Esophagus muscularis mucosa (tissue), 4 donors: ENCODE measurements at places on chromosomes 7 and 10. TPM values are rescaled to one million over a fixed set of nuclear protein-coding genes. Genes with fewer than 3 reads are reported as not detected.

Gene TECTB
- total RNA-seq = not detected

DNA sequence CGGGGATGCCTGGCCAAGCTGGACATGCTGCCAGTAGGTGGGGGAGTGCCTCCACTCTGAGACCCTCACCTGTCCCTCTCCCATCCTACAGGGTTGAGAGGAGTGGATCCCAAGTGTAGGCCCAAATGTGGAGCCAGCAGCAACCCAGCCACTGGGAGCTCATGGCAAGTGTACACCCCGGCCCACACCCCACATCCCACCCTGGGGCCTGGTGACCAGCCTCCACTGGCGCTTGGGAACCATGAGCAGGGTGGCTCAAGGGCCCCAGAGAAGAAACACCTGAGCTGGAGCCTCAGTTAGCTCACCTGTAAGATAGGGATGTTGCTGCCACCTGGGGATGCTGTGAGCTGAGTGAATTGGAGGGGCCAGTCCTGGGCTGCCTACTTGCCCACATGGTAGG is 10.4 kb upstream of the RET start:
- H3K27ac ChIP-seq = no peak overlapping the region
- no peak overlapping the region for H3K4me3 ChIP-seq
- H3K4me1 ChIP-seq = no peaks in the 10 kb centered on the region
- H3K27me3 ChIP-seq = no peaks in the 10 kb centered on the region
- H3K36me3 ChIP-seq = no peaks in the 10 kb centered on the region

GRCh38 chr10:114043532-114044246 is at the start of gene ADRB1:
ADRB1 (plus strand) TSS chr10:114043866; CDS start chr10:114044133, 267 bp downstream.
- H3K36me3 ChIP-seq = no peaks in the 10 kb centered on the region
- H3K4me1 ChIP-seq = peaks cover 33% of the 10 kb centered on the region
- H3K4me3 ChIP-seq = peak within 1 kb of the TSS; percentile 68
- peak within 1 kb of the TSS; percentile 94 for H3K27ac ChIP-seq

DNA sequence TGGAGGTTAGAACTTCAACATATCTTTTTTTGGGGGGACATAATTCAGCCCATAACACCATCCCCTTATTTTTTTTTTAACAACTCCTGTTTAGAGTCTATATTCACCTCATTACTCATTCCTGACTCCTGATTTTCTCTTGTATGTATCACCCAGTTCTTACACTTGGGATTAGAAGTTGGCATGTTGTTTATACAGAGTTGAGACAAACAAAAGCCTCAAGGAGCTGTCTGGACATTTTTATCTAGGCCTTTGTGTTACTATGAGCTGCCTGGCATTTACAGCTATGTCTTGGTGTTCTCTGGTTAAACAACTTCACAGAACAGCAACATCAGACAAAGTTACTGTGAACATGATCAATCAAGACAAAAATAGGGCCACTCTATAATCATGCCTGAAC is 517.5 kb downstream of the KIF20B start:
- no peak for DNase-seq
- no peaks in the 10 kb centered on the region for H3K36me3 ChIP-seq
- no peaks in the 10 kb centered on the region for H3K27me3 ChIP-seq
- peak overlapping the region; percentile 9 for H3K27ac ChIP-seq
- no peaks in the 10 kb centered on the region for H3K4me1 ChIP-seq
- no peak overlapping the region for H3K4me3 ChIP-seq

- peaks cover 8% of the 10 kb centered on the region for H3K27me3 ChIP-seq
- H3K27ac ChIP-seq = no peak overlapping the region
- DNase-seq = no peak
- H3K4me1 ChIP-seq = no peaks in the 10 kb centered on the region
- H3K4me3 ChIP-seq = no peak overlapping the region
These were observed 97.5 kb upstream of the PAX2 start for GRCh38 chr10:100647928-100648327.

Gene PTPRZ1
- 6.9 TPM for total RNA-seq

GRCh38 chr10:11468126-11468742 is 143.2 kb downstream of the USP6NL start:
- H3K27ac ChIP-seq = no peak overlapping the region
- peaks cover 10% of the 10 kb centered on the region for H3K36me3 ChIP-seq
- no peak overlapping the region for H3K4me3 ChIP-seq
- DNase-seq = no peak
- H3K4me1 ChIP-seq = peaks cover 11% of the 10 kb centered on the region

- no peak for DNase-seq
- peaks cover 11% of the 10 kb centered on the region for H3K4me1 ChIP-seq
- H3K27ac ChIP-seq = no peak overlapping the region
These were observed 8.9 kb downstream of the H2BK1 start for GRCh38 chr7:151201344-151201743.

Gene LRRC4
- 1.3 TPM for total RNA-seq

Gene MALRD1
- 0.33 TPM for total RNA-seq

Gene BHLHA15
- total RNA-seq = not detected

Gene SLC16A12
- total RNA-seq = 2.2 TPM

DNA sequence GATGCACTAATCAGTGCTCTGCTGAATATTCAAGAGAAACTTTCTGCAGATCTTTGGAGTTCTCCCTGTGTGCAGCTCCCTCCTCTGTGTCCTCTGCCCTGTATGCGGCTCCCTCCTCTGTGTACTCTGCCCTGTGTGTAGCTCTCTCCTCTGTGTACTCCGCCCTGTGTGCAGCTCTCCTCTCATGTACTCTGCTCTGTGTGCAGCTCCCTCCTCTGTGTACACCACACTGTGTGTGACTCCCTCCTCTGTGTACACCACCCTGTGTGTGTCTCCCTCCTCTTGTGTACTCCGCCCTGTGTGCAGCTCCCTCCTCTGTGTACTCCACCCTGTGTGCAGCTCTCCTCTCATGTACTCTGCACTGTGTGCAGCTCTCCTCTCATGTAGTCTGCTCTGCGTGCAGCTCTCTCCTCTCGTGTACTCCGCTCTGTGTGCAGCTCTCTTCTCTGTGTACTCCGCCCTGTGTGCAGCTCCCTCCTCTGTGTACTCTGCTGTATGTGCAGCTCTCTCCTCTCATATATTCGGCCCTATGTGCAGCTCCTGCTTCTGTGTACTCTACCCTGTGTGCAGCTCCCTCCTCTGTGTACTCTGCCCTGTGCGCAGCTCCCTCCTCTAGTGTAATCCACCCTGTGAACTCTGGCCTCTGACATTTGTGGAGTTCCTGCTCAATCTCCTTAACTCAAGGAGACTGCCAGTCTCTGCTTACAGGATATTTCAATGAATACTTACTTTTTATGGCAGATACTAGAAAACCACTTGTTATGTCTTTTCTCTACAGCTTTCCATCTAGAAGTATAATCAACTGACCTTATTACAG is 280.4 kb downstream of the GLRX3 start:
- H3K36me3 ChIP-seq = no peaks in the 10 kb centered on the region
- no peak overlapping the region for H3K27ac ChIP-seq
- no peaks in the 10 kb centered on the region for H3K4me1 ChIP-seq
- no peaks in the 10 kb centered on the region for H3K27me3 ChIP-seq

Gene AMZ1
- 0.66 TPM for total RNA-seq

DNA sequence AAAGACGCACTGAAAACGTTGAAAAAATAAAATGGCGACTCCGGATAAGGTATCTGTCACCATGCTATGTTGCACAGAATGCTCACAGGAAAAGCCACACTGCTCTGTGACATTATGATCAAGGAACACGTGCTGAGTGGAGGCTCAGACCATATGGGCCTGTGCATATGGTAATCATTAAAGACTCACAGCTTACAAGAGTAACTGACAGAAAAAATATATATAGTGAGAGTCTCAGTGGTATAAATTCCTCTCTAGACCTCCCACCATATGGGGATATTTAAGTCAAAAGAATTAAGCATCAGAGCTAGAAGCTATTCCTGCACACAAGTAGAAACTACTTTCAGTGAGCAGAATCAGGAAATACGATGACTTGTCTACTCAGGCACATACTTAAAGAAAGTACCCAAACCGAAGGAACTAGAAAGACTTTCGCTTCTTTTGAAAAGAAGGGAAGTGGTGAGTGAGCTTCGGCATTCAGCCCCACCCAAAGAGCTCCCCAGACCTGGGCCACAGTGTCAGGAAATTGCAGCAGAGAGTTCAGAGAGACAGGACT is 65.1 kb upstream of the MPP7 start:
- DNase-seq = no peak
- H3K4me1 ChIP-seq = no peaks in the 10 kb centered on the region
- H3K4me3 ChIP-seq = no peak overlapping the region
- H3K36me3 ChIP-seq = no peaks in the 10 kb centered on the region
- no peak overlapping the region for H3K27ac ChIP-seq

DNA sequence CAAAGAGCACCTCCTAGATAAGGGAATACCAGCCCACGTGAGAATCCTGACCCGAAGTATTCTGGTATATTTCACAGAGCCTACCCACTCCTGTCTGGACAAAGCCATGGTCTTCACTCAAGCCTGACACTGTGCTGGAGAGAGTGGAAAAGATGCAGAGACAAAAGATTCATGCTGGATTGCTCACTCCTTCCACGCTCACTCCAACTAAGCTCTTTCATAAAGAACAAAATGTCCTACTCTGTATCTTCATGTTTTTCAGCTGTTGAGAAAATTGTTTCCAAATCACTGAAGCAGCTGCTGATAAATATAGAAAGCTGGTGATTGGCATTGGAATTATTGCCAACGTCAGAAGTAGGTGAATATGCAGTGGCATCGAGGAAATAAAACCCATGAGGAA is 106.0 kb downstream of the ABLIM1 start:
- H3K36me3 ChIP-seq = peaks cover 5% of the 10 kb centered on the region
- no peak for DNase-seq
- H3K4me3 ChIP-seq = no peak overlapping the region
- H3K4me1 ChIP-seq = peaks cover 23% of the 10 kb centered on the region

- no peak overlapping the region for H3K4me3 ChIP-seq
- peak overlapping the region; percentile 78 for H3K27ac ChIP-seq
- no peaks in the 10 kb centered on the region for H3K27me3 ChIP-seq
- DNase-seq = no peak
These were observed 71.7 kb downstream of the CALD1 start for GRCh38 chr7:134851141-134851540.

- H3K27ac ChIP-seq = no peak overlapping the region
- no peak for DNase-seq
- H3K27me3 ChIP-seq = no peaks in the 10 kb centered on the region
- no peaks in the 10 kb centered on the region for H3K36me3 ChIP-seq
- no peaks in the 10 kb centered on the region for H3K4me1 ChIP-seq
- no peak overlapping the region for H3K4me3 ChIP-seq
These were observed 88.1 kb downstream of the SEPTIN14 start for GRCh38 chr7:55774327-55775050.

DNA sequence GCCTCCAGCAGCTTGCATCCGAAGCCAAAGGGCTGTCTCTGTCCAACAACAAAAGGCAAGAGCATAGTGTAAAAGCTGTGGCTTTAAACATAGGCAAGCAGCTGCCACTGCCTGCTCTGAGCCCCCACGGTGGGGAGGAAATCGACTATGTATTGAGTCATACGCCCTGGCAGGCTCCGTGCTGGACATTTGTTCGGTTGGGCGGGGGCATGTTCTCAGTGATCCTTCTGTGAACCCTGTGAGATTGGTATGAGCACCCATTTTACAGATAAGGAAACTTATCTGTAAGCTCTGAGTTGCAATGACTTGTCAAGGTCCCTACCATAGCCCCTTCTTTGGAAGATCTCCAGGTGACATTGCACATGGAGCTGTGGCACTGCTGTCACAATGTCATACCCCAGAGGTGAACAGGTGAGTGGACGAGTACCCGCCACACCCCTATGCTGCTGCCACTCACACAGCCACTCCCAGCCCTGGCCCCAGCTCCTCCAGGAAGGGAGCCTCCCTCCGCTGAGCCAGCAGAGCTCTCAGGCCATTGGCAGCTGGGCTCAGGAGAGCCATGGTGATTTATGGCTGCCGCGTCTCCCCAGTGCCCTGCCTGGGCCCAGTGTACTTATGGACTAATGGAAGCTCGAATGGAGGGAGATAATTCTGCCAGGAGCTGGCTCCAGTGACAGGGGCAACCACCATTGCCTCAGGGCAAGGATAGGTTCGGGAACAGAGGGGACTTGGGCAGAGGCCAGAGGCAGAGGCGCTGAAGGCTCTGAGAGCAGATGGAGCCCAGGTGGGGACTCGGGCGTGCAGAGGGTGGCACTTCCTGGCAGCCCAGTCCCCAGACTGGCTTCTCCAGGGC is 43.7 kb downstream of the UNC5B start:
- H3K27me3 ChIP-seq = no peaks in the 10 kb centered on the region
- no peak overlapping the region for H3K4me3 ChIP-seq
- H3K27ac ChIP-seq = no peak overlapping the region
- H3K36me3 ChIP-seq = no peaks in the 10 kb centered on the region
- DNase-seq = no peak
- peaks cover 30% of the 10 kb centered on the region for H3K4me1 ChIP-seq

- H3K4me3 ChIP-seq = no peak overlapping the region
- no peak overlapping the region for H3K27ac ChIP-seq
- H3K4me1 ChIP-seq = peaks cover 14% of the 10 kb centered on the region
- peaks cover 43% of the 10 kb centered on the region for H3K27me3 ChIP-seq
- no peaks in the 10 kb centered on the region for H3K36me3 ChIP-seq
These were observed 52.0 kb upstream of the STEAP1B start for GRCh38 chr7:22551768-22552513.

Gene ZC3HAV1L
- total RNA-seq = 9.6 TPM

Gene GJC3
- not detected for total RNA-seq

- H3K27me3 ChIP-seq = no peaks in the 10 kb centered on the region
- no peak overlapping the region for H3K27ac ChIP-seq
- DNase-seq = no peak
- H3K4me3 ChIP-seq = no peak overlapping the region
- no peaks in the 10 kb centered on the region for H3K4me1 ChIP-seq
These were observed 170.0 kb downstream of the PTEN start for GRCh38 chr10:88033385-88033784.

Gene MMD2
- total RNA-seq = not detected
